ENCODE measurements at places on chromosomes 6 and 20. TPM values are rescaled to one million over a fixed set of nuclear protein-coding genes. Genes with fewer than 3 reads are reported as not detected.

DNA sequence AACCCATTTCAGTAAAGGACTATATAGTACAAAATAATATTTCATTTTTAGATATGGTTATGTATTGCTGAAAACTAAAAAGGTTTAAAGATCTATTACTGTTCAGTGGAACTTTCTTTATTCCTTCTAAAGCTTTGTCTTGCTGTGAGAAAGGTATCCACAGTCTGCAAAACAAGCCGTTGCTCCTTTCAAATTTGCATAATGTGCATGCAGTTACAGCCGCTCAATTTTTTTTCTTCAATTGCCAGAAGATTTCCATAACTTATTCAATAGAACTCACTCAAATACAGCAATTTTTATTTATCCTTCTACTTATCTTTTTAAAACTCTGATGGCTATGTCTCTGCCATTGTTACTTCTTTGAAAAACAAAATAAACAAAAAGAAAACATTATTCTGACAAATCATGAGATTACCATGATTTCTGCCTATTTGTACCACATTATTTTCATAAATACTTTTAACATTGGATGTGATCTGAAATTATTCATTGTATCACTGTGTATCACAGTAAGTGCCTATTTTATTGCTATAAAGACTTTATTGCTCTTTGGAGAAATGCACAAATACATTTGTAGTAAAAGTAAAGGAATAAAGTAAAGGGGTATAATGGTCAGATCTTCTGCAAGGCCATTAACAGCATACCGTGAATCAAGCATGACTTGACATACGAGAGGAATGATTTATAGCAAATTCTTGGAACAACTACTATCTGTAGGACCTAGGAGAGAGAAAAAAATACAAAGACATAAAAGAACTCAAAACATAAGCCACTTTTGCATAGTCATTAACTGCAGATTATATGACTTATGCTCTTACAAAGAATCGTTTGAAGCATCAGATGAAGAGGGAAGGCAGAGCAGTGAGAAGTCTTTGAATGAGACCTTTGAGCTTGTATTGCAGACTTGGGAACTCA, 29.6 kb upstream of the HBS1L start:
- DNase-seq = no peak

DNA sequence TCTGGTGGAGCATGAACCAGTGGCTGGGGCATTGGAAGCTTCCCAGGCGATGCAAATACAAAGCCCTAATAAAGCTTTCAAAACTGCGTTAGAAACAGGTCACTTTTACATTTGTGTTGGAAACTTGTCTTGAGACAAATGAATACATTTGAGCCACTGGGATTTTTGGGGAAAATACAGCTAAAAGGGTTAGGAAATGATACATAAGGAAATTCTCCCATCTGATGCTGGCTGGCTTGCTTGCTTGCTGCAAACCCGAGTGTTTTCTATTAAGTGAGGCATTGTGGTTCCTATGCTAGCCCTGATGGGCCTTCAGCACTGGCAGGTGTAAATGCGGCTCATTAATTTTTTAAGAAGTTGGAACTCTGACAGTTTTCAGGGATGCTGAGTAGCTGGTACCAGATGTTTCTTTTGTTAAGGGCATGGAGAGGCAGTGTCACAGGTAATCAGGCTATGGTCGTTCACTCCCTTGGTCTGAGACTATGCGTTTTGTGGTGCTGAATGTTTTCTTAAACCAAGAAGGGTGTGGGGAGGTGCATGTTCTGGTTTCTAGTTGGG, 35.2 kb downstream of the RREB1 start:
- peak; percentile 19 for DNase-seq

- no peak for DNase-seq
These were observed 3.1 kb upstream of the CCDC167 start for GRCh38 chr6:37502703-37503291.

Gene SLC29A1
- 130 TPM for total RNA-seq

- DNase-seq = no peak
These were observed 18.3 kb downstream of the DSP start for GRCh38 chr6:7559651-7560385.

DNA sequence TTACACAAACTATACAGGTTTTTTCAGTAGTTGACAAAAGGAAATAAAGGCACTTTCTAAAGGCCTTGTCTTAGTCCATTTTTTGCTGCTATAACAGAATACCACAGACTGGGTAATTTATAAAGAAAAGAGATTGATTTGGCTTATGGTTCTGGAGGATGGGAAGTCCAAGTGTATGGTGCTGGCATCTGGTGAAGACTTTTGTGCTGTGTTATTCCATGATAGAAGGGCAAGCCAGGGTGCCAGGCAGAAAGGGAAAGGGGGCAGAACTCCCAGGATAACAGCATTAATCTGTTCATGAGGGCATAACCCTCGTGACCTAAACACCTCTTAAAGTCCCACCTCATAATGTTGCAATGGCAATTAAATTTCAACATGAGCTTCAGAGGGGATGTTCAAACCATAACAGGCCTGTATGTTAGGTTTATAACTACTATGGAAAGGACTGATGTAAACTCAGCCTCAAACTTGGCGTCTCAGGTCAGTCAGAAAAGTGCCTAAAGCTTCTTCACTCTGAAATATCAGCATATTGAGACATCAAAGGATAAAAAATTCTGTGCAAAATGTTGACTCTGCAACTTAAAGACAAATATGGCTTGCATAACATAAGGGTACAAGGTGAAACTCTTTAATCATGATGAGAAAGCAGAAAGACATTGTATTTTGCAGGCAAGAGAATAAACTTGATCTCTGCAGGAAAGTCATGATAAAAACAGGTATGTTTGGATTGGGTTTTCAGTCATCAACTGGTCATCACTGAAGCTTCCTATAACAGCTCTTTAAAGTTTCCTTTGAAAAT, 42.8 kb downstream of the RNF217 start:
- no peak for DNase-seq

DNA sequence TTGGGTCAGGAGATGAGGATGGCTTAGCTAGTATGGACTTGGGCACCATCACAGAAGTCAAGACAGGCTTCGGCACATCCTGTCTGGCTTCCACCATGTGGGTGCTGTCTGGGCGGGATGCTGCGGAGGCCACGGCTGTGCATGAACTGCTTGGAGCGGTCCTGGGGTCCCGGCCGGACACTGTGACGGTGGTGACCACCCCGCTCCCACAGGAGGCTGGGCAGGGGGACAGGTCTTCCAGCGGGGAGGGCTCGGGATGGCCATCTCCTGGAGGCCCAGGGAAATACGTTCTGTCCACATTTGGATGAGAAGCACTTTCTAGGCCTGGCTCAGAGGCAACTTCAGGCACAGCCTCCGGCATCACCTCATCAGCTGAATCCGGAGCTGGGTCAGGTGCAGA, 32.1 kb upstream of the TCFL5 start:
- no peak for DNase-seq

Gene SMPD2
- total RNA-seq = 10.1 TPM

Gene ESR1
- not detected for total RNA-seq

- DNase-seq = no peak
These were observed 13.6 kb downstream of the NOL4L start for GRCh38 chr20:32571566-32571965.

- no peak for DNase-seq
These were observed 122.8 kb upstream of the DST start for GRCh38 chr6:56765494-56765893.

DNA sequence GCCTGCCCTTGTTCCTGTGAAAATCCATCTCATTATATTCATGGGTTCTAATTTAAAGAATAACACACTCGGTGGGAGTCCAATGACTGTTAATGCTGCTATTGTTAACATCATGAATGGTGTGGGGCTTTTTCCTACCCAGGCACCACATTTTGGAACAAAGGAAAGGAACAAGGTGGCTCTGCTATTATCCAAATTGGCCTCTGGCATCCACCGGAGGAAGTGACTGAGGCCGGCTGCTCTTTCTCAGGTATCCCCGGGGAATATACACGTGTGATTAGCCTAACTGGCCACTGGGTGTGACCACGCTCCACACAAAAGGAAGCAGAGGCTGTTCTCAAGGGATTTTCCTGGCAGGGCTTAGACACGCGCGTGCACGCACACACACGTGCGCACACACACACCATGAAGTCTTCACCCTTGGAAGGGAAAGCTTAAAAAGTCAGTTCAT, 601.2 kb upstream of the ARID1B start:
- no peak for DNase-seq

DNA sequence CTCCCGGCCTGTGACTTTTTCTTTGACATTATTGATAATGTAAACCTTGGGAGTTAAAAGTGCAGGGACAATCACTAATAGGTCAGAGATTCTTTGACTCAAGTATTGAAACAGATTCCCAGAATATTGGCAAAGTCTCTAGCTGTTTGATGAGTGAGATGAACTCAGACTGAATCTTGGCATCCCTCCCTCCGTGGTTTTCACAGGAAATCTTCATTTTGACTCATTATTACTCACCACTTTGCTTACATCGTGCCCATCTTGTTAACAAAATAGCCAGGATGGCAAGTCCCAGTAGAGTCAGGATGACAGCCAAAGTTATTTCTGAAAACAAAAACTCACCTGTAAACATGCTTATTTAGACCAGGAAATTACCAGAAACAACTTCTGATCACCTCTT, 2.0 kb downstream of the TSBP1 start:
- no peak for DNase-seq
